Inflammatory macrophage treated with lipopolysaccharide for 1 hour (primary cell): ENCODE measurements at places on chromosomes 12 and 14.

DNA sequence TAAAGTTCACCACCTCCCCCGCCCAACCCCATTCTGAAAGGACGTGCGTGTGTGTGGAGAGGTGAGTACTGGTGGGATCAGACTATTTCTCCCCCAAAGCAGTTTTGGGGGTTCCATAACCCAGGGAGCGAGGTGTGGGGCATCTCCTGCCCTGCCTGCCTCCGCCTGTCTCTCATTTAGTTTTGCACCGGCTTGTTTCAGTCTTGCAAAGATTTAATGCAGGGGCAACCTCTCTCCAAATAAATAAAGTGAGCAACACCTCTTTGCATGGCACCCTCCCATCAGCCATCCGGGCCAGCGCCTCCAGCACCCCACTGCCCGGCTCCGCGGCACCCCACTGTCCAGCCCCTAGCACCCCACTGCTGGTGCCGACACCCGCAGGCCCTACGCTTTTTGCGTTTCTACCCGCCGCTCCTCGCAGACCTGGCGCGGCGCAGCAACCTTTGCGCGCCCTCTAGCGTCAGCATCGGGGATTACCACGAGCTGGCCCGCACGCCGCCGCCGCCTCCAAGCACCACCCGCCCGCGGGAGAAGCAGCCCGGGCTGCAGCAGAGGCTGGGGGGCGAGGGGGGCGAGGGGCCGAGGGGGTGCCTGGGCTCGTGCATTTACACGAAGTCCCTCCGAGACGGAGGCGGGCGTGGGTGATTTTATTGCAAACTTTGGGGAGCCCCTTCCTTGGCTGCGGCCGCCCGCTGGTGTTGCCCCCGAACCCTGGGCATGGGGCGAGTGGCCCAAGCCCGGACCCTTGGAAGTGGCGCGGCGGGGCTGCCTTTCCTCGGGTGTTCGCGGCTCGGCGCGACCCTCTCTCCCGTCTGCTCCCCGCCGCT, 55.8 kb upstream of the VRK1 start:
- peak; percentile 41 for DNase-seq

- peak; percentile 39 for DNase-seq
Observed at GRCh38 chr14:21092273-21093011, 6.0 kb downstream of the ZNF219 start.

- no peak for DNase-seq
Observed at GRCh38 chr12:52697058-52697582, 6.2 kb downstream of the KRT77 start.

DNA sequence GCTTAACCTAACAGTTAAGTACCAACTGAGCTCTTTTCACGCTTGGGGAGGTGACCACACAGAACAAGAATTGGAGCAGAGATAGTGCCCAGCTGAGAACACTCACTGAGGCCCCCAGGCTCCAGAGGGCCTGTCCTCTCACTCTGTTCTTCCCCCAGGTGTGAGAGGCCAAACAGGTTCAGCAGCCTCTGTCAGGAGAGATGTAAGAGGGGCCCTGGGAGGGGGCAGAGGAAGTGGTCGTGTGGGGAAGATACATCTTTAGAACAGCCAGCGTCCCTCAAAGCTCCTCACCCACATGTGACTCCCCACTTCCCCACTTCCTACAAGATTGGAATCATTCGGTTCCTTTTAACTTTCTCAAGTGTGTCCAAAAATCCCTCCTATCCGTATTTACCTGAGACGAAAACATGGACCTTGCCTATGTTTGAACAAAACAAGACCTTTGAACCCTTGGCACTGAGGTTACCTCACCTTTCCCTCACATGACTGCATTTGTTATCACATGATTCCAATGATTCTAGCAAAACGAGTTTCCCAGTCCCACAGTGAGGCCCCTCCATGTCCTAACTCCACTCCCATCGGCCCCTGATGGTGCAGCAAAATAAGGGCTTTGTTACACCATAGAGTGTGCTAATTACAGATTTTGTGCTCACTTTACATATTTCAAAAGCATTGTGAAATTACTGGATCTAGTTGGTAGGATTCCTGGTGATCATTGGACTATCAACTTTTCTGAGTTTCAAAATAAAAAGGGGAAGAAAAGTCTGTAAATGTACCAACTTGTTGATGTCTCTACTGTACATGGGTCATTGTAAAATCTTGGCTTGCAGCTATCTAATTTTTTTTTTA, 40.0 kb upstream of the PAPOLA start:
- no peak for DNase-seq

- DNase-seq, result no peak
Observed at GRCh38 chr12:132014092-132014914, 64.6 kb downstream of the EP400 start.

DNA sequence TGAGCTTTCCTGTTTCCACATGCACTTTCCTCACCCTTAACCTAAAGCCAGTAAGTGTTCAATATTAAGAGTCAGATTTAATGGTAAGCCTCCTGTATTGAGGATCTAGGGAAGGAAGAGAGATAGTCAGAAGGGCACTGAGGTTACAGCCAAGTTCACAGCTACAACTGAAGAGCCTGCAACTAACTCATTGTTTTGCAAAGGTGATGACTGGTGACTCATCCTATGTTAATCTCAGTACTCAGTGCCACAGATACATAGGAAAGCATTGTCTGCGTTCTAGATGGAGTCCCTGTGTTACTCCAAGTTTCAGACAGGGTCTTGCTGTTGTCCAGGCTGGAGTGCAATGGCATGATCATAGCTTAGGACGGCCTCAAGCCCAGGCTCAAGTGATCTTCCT, 157.0 kb upstream of the RBM19 start:
- DNase-seq, result no peak

DNA sequence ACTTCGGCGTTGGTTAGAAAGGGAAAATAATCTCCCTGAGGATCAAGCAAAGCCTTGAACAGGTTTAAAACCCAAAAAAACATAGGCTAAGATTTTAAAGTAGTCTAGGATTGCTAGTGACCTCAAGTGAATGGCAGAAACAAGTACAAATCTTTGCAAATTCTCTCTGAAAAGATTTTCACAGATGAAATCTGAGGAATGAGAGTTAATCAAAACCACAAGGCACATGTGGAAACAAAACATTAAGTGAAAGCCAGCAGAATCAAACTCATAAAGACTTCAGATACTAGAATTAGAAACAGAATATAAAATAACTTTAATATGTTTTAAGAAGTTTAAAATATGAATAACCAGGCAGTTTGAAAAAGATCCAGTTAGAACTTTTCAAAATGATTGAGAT, 52.2 kb upstream of the CFL2 start:
- no peak for DNase-seq

DNA sequence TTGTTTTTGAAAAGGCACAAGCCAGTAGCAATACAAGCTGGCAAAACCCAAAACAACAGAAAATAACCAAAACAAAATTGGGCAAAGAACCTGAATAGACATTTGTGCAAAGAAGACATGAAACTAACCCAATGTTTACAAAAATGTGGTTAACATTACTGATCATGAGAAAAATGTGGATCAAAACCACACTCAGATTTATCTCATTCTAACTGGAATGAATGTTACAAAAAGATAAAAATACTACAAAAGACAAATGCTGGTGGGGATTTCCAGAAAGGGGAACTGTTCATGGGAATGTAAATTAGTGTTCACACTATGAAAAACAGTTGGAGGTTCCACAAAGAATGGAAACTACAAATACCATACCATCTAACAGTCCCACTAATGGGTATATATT, 26.6 kb downstream of the ASCL4 start:
- DNase-seq, result no peak

- no peak for DNase-seq
Observed at GRCh38 chr12:116182359-116183063, 95.0 kb downstream of the MED13L start.

GRCh38 chr12:120845696-120846095, 58.5 kb downstream of the SPPL3 start:
- no peak for DNase-seq

GRCh38 chr14:65128096-65128495, 25.8 kb upstream of the MAX start:
- DNase-seq, result no peak

- DNase-seq, result peak; percentile 86
Observed at GRCh38 chr12:51886021-51886710, 1.7 kb upstream of the ANKRD33 start.

- DNase-seq, result peak; percentile 62
Observed at GRCh38 chr14:76918782-76919394, 92.7 kb downstream of the LRRC74A start.
